ENCODE measurements at places on chromosomes 6 and 20.

DNA sequence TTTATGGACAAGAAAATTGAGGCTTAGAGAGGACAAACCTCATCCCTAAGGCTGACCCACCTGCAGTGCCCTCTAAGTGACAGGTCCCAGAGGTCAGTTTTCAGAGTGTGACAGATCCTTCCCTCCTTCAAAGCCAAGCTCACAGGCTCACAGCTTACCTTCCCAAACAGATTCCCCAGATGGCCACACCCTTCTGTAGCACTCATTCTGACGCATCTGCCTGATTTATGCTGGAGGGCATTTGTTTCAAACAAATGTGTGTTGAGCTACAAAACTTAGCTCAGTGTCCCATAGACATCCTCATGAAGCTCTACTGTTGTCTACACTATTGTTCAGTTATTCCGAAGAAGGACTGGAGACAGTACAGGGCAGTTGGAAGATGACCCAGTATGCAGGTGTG is 60.6 kb upstream of the RIN2 start:
- no peak for DNase-seq

- no peak for DNase-seq
Measured at GRCh38 chr6:6906570-6907213, 201.1 kb upstream of the RREB1 start.

DNA sequence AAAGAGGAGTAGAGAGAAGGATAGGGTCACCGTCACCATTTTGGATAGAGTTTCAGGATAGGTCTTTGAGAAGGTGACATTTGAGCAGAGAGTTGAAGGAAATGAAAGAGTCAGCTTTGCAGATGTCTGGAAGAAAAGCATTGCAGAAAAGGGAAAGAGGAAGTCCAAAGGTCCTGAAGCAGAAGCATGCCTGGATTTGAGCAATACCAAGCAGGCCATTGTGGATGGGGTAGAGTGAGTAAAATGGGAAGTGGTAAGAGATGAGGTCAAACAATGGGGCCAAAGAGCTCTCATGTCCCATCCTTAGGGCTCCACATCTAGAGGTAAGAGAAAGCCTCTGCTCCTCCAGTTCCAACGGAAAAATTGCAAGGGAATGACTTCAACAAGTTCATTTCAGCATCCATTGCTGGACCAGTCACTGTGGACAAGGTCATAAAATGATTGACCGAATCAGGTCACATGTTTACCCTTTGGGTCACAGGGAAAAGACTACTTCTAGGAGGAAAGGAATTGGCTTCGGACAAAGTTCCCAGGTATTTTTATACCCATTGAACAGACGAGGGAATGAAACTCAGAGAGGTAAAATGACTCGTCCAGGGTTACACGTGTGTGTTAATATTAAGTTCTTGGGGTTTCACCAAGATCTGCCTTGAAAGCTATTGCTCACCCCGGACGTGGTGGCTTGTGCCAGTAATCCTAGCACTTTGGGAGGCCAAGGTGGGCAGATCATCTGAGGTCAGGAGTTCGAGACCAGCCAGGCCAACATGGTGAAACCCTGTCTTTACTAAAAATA is 6.6 kb upstream of the SAMHD1 start:
- DNase-seq = no peak

DNA sequence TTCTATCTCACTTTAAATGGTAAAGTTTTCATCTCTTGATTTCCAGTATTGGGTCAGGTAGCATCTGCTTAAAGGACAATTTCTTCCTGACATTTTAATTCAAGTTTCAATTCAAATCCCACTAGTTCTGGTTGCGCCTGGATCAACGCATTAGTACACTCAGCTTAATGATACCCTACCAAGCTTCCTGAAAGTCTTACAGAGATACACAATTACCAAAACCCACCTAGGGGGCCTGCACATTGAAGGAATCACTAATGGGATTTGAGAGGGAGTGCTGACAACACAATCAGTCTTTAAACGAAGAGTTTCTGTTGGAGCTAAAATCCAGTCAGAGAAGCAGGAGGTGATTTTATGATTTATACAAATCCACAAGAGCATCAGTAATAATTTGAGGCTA is 293.0 kb downstream of the PHF3 start:
- DNase-seq = no peak

DNA sequence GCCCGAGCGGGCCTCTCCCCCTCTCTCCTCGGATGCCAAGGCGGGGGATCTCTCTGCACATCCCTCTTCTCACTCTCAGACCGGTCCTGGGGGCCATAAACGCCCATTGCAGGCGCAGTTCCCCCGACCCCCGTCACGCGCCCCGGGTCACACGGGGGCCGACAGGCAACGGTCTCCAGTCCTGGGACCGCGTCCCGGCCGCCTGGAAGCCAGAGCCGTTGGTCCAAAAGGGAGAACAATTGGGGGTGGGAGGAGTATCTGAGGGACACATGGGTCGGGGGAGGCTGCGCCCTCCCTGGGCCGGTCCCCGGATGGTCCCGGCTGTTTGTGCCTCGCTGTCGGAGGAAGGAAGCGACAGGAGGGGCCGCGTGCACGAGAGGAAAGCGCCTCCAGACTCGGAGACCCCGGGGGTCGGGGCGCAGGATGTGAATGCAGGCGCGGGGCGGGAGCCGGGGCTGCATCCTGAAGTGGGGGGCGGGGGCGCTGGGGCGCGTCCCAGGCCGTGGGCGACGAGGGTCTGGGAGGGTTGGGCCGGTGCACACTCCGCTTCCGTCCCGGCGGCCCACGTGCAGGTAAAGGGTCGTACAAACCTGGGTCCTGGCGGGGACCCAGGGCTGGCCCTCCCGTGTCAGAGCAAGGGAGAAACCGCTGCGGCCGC is 903 bp downstream of the SLC4A11 start:
- no peak for DNase-seq

- peak; percentile 21 for DNase-seq
Measured at GRCh38 chr20:51467956-51468626, 74.4 kb downstream of the NFATC2 start.

DNA sequence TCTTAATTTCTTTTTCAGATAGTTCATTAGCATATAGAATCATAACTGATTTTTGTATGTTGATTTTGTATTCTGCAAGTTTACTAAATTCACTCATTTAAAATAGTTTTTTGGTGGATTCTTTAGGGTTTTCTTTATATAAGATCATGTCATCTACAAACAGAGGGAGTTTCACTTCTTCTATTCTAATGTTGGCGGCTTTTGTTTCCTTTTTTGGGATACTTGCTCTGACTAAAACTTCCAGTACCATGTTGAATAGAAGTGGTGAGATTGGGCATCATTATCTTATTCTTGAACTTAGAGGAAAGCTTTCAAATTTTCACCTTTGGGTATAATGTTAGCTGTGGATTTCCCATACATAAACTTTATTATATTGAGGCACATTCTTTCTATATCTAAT is 296.9 kb downstream of the BCKDHB start:
- DNase-seq = no peak

- no peak for DNase-seq
Measured at GRCh38 chr6:150606647-150607328, 7.1 kb downstream of the PLEKHG1 start.

DNA sequence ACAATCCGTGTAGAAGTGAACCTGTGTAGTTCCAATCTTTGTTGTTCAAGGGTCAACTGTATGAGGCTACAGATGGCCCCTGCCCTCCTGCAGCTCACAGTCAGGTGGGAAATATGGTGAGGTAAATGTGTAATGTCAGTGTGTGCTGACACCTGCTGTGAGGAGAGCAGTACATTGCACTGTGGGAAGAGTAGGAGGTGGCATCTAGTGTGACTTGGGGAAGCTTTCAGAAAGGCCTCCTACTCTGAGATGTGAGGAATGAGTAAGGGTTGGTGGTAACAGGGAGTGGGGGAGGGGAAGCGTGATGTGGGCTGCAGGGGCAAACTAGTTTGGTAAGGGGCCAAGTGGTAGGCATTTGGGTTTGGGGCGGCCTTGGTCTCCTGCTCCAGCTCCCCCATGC is 188.8 kb downstream of the FARS2 start:
- DNase-seq = no peak

- no peak for DNase-seq
Measured at GRCh38 chr6:116402108-116402937, 31.6 kb downstream of the DSE start.

DNA sequence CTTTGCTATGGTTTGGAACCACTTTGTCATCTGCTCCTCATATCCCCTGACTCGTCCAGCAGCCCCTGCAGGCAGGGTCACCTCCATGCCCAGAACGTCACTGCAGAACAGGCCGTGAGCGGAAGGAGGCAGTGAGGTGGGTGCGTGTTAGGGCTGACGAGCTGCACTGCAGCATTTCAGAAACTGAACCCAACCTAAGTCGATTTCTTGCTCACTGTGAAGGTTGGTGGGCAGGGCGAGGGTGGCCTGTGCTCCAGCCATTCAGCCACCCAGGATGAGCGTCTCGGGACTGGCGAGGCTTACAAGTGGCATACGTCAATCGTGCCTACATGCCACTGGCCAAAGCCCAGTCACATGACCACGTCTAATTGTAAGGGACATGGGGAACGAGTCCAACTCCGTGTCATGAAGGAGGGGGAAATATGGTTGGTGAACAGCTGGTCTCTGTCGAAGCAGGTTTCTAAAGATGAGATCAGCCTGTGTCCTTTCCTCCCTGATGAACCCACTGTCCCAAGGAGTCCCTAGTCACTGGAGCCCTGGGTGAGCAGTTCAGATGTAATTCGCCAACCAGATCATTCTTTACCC is 289.1 kb downstream of the TAF4 start:
- DNase-seq = peak; percentile 42

GRCh38 chr6:117919275-117919674 is 12.2 kb downstream of the SLC35F1 start:
- no peak for DNase-seq

DNA sequence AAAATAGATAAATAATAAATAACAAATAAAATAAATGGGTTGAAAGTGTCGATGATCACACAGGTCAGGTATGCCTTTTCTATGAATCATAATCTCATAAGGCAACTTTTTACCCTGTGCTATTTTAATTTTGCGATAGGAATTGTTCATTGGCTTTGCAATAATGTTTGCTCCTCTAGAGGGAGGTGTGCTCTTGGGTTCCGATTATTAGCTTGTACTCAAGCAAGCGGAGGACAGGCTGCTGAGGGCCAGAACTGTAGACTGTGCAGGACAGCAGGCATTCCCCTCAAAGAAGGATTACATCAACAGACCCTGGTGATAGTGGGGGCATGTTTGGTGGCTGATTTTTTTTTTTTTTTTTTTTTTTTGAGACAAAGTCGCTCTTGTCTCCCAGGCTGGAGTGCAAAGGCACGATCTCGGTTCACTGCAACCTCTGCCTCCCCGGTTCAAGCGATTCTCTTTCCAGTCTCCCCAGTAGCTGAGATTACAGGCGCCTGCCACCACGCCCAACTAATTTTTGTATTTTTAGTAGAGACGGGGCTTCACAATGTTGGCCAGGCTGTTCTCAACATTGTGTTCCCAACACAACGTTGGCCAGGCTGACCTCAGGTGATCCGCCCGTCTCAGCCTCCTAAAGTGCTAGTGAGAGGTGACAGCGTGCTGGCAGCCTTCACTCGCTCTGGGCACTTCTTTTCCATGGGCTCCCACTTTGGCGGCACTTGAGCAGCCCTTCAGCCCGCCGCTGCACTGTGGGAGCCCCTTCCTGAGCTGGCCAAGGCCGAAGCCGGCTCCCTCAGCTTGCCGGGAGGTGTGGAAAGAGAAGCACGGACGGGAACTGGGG is 35.6 kb downstream of the RIOK1 start:
- no peak for DNase-seq

GRCh38 chr6:45741437-45742171 is 274.1 kb downstream of the CLIC5 start:
- no peak for DNase-seq

Measured in spleen (tissue), 13 donors.